ENCODE measurements at places on chromosomes 3 and 15.

DNA sequence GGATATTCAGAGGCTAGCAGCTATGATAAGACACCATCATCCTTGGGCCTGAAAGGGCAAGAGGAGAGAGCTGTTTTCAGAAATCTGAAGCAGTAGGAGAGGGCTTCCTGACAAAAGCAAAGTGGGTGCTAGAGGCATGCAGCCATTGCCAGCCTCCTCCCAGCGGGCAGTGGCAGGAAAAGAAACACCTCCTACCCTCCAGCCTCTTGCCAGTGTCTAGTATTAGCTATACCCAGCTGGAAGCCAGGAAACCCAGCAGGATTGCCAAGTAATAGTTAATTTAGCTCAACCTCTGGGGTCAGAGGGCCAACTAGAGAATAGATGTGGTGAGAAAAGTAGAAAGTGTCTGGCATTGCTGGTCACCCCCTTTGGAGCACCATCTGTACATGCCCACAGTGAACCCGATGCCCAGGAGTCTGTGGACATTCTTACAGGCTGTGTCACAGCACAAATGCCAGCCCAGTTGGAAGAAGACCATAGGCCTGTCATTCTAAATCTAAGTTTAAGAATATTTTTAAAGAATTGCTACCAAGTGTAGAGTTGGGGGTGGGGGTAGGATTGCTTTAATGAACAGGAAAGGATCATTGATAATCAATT lies 85.3 kb downstream of the HCN4 start:
- no peak for DNase-seq

DNA sequence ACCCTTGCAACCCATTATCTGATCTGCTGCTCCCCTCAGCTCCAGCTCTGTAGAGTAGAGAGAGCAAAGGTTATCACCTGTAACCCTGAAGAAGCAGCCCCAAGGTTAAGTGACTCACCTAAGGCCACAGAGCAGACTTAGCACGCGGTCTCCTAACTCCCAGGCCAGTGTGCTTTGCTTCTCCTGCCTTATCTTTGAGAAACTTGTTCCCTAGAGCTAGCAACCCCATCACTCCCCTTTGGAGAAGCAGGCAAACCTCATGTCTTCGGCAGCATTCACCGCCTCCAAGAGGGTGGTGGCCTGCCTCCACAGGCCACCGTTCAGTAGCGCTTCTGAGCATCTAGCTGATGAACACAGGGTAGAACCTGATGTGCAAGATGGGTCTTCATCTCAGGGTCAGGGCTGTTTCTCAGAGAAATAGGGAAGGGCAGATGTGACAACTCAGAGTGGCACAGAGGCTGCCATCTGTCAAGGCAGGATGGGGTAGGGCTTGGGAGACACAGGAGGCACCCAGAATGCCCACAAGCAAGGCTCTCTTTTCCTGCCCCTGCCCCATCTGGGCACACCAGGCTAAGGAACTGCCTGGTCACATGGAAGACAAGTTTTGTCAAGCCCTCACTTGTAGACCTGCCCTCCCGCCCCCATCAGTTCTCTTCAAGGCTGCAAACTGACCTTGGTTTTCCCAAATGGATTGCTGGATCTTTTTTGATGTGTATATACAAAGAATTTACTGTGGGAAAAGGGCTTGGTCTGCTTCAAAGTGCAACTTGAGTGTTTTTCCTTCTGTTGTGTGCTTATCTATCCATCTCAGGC lies 34.9 kb upstream of the CLK3 start:
- no peak for DNase-seq

- no peak for DNase-seq
Measured at GRCh38 chr3:183494341-183494740, 61.2 kb downstream of the KLHL6 start.

DNA sequence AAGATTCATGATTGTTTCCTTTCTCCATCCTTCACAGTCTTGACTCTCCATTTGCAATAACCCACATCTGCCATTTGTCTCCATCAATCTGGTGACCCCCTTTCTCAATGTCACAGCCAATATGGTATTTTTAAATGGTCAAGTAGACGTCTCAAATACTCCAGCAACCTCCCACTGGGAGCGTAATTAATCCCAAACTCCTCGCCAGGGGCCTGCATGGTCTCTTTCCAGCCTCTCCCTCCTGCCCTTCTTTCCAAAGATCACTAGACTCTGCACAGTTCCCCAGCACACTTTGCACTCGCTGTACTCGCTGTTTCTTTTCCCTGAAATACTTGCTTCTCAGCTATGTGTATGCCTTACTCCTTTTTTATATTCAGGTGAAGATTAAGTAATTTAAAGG lies 115.3 kb downstream of the PLCH1 start:
- no peak for DNase-seq

GRCh38 chr3:97820780-97821179 lies 1.0 kb upstream of the CRYBG3 start:
- no peak for DNase-seq

- no peak for DNase-seq
Measured at GRCh38 chr3:177283983-177284382, 86.7 kb upstream of the TBL1XR1 start.

DNA sequence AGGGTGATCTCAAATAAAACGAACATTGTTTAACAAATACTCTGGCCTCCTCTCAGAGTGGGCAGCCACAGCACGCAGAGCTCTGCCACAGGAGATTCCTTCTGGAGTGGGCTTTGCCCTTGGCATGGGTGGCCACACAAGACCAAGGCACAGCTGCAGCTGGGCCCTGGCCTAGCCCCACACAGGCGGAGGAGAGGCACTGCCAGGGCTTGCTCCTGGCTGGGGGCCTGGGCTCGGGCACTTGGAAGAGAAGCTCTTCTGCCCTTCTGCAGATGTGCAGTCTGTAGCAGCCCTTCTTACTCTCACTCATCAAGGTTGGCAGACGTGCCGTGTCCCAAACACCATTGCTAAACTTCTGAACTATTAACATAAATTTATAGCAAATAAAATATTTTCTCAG lies 67.2 kb downstream of the CRTC3 start:
- no peak for DNase-seq

DNA sequence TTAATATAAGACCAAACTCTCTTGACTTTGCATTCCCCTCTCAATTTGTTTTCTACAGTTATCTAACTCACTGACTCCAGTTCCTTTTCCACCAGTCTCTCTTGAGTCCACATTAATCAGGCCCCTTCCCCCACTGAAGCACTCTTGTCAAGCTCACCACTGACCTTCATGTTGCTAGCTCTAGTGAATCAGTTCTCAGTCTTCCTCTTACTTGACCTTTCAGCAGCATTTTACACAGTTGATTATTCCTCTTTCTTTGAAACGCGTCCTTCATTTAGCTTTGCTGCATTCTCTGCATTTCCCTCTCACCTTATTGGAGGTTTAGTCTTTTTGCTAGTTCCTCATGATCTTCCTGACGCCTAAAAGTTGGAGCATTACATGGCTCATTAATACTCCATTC lies 8.3 kb downstream of the PPP2R3A start:
- DNase-seq = no peak

DNA sequence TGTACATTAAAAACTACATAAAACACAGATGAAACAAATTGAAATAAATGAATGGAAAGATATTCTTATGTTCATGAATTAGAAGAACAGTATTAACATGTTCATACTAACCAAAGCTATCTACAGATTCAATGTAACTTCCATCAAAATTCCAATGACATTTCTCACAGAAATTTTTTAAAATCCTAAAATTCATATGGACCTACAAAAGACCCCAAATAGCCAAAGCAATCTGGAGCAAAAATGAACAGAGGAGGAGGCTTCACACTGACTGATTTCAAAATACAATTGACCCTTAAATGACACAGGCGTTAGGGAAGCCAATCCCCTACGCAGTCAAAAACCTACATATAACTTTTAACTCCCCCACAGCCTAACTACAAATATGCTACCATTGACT lies 39.4 kb downstream of the KPNA1 start:
- DNase-seq = no peak

DNA sequence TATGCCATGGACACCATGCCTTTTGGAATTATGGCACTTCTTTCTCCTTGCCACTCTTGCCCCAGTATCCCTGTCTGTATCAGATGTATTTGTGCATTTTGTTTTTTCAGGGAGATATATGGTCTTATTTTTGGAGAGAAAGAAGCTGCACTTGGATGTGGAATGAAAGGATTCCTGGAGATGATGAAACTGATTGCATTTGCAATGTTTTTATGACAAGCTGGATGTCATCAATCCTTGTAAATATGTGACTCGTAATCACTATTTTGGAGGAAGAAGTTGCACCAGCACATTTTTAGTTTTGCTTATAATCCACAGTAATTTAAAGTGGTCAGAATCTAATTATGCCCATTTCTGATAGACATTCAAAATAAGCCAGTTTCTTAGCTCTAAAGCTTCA lies 165.0 kb downstream of the NR1D2 start:
- no peak for DNase-seq

- no peak for DNase-seq
Measured at GRCh38 chr3:194782698-194783404, 97.2 kb downstream of the FAM43A start.

GRCh38 chr3:71227270-71227661 lies 356.3 kb downstream of the FOXP1 start:
- DNase-seq = no peak

DNA sequence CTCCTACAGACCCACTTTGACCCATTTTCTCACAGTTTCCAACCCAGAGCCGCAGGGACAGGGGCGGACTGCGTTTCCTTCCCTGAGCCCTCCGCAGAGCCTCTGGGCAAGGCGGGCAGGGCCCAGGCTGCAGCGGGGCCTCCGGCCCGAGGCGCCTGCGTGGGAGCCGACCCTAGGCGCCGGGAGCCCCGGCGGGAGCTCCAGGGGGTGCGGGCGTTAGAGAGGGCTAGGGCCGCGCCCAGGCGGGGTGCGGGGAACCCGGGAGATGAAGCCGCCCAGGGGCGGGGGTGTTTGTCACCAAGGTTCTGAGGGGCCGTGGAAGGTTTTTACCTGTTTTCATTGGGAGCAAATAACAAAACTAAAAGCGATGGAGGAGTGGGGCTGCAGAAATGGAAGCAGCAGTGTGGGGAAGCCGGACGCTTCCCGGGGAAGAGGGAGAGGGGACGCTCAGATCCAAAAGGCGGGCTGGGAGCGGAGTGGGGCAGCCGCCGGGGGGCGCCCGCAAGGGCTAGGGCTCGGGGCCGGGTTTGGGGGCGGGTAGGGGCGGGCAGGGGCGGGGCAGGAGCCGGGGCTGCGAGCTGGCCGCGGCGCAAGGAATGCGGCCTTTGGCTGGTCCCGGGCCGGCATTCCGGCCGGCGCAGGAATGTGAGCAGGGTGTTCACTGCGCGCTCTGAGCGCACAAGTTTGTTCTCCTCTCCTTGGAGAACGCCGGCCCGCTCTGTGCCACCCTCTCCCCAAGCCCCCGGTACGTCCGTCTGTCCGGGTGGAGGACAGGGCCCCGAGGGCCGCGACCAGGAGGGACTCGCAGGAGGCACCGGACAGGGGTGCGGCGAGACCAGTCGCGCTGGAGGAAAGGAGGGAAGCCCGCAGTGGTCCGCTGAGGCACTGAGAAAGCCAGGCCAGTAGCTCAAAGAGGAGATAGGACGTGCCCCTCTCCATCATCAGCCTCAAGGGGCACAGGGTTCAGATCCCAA lies 61.1 kb downstream of the AMOTL2 start:
- DNase-seq = no peak

GRCh38 chr3:19668163-19668562 lies 265.9 kb downstream of the EFHB start:
- no peak for DNase-seq

- DNase-seq = no peak
Measured at GRCh38 chr15:68371851-68372250, 60.1 kb downstream of the ITGA11 start.

DNA sequence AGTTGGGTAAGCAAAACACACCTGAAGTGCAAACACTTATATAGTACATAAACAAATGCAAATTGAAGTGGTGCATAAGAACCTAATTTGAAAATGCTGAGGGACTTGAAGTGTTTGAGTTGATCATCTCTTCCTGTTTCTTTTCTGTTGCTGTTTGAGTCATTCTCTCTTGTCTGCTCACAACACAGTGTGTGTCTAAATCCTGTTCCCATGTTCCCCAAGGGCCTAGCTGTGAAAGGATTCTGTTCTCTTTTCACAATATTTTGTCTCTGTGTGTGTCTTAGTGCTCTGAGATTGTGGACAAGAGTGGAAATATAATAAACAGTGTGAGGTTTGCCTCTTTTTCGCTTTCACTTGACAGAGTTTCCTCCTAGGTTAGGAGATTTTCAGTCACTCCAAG lies 6.1 kb downstream of the CD96 start:
- no peak for DNase-seq

- DNase-seq = no peak
Measured at GRCh38 chr3:107372506-107372905, 4.7 kb upstream of the CCDC54 start.

DNA sequence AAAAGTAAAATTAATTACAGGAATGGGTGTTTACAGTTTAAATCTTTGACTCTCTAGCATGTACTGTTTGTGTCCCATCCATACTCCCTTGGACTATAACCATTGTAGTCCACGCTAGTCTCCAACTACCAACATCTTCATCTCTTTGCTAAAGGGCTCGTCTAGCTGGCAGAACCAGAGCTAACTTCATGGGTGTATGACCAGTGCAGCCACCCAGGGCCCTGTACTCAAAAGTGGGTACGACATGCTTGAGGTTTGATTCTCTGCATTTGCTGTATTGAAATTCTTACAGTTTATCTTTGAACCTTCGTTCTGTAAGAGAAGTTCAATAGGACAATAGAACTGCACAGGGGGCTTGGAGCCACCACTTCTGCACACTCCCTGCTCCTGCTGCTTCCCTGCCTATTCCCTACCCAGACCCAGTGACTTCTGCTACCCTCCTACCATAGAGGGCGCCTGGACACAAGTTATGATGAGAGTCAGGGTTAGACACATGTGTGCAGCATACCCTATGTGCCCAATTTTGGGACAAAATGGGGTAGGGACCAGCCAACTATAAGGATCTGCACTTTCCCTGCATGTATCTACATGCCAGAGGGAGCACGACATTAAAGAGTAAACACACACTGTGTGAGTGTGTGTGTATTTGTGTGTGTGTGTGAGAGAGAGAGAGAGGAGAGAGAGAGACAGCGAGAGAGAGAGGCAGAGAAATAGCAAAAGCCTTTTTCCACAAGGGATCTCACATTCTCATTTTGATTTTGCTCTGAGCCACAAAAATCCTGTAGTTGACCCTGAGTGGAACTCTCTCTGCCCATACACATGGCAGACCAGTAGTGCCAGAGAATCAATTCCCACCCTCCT lies 59.0 kb upstream of the NECTIN3 start:
- DNase-seq = no peak

- DNase-seq = peak; percentile 19
Measured at GRCh38 chr3:168161696-168162095, 66.0 kb upstream of the GOLIM4 start.

DNA sequence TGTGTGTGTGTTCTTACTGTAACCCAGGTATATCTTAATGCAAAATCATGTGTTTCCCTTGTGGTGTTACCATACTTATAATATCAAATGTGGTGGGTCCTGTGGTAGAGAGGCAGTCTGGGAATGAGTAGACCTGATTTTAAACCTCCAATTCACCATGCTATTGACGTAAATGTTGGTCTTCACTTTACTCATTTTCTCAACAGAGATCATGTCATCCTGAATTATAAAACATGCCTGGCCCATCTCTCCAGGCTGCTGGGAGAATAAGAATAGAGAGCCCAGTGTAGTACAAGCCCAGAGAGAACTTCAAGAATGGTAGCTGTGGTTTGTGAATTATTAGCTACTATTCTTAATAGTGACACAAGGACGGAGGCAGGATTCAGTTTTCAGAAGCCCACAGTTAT lies 88.1 kb downstream of the MBNL1 start:
- no peak for DNase-seq

- DNase-seq = peak; percentile 2
Measured at GRCh38 chr15:50828610-50829206, 63.2 kb upstream of the SPPL2A start.

Data from spinal cord (tissue), 10 donors.